ENCODE measurements at places on chromosomes 7 and 10.

- DNase-seq = no peak
Measured at GRCh38 chr7:36034020-36034419, 119.0 kb upstream of the EEPD1 start.

DNA sequence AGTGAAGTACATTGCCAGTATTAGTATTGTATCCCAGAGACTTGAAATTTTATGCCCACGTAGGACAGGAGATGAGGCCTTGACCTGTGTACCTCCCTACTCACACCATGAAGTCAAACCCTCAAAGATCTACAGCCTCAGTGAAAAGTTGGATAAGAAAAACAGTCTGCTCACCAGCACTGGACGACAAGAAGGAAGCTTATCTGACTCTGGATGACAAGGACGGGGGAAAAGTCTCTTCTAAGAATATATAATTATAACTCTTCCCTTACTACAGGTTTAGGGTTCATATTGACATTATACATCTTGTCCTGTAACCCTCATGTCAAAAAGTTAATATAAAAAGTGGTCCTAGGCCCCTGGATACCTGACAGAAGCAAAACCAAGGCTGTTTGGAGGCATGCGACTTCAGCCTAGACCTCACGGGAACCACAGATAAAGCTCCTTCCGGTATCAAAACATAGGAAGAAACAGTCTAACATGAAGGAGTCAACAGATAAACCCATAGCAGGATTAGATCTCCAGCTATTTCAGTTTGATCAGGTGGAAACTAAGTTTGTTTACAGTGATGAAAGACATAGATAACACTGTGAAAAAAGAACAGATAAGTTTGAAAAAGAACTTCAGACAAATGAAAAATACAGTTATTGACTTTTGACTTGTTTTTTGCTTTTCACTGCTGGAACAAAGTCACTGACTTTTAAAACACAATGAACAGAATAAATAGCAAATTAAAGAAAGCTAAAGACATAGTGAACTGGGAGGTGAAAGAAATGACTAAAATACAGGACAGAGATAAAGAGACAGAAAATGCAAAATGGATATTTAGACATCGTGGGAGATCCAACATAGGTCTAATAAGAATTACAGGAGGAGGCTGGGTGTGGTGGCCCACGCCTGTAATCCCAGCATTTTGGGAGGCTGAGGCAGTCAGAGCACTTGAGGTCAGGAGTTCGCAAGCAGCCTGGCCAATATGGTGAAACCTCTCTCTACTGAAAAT is 145.9 kb downstream of the PHTF2 start:
- no peak for DNase-seq

GRCh38 chr7:142899661-142900060 is 14.1 kb upstream of the TRPV6 start:
- no peak for DNase-seq

GRCh38 chr10:110323503-110323902 is 18.8 kb upstream of the SMNDC1 start:
- DNase-seq = no peak

- no peak for DNase-seq
Measured at GRCh38 chr7:71804256-71804655, 607.9 kb downstream of the CALN1 start.

GRCh38 chr10:126661356-126661755 is 9.1 kb downstream of the C10orf90 start:
- no peak for DNase-seq

DNA sequence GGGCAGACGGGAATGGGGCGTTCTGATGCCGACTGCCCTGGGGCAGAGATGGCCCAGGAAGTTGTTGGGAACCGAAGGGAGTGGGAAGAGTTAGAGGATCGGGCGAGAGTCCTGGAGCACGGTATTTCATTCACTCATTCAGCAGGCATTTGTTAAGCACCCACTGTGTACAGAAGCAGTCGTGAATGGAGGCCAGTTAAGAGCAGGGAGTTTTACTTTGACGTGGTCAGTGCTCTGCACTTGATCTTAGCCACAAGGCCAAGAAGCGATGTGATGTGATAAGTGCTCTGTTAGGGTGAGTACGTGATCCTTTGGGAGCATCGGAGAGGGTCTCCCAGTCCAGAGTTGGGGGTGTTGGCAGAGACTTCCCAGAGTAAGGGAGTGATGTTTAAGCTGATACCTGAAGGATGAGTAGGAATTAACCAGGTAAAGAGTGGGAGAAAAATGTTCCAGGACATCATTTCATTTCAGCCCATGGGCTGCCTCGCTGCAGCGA is 890 bp downstream of the ZFYVE27 start:
- no peak for DNase-seq

- no peak for DNase-seq
Measured at GRCh38 chr7:157284229-157285014, 52.4 kb upstream of the DNAJB6 start.

- no peak for DNase-seq
Measured at GRCh38 chr7:154853727-154854095, 149.2 kb downstream of the PAXIP1 start.

DNA sequence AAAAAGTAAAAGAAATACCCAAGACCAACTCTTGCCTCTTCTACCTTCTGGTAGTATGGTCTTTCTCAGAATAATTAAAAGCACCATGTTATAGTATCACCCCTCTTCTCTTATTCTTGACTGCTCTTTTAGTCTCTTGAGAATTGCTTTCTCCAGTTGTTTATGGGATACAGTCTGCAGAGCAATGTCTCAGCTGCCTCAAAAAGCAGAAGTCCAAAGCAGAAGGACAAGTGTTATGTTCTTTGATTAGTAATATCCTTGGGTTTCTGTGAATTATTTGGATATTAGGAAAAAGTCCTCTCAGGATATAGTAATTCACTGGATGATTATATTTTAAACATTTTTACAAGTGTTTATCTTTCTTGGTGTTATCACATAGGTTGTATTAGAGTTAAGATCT is 7.4 kb downstream of the TAS2R41 start:
- no peak for DNase-seq

- no peak for DNase-seq
Measured at GRCh38 chr7:113122744-113123143, 4.4 kb upstream of the SMIM30 start.

- DNase-seq = no peak
Measured at GRCh38 chr7:124106575-124106974, 73.7 kb upstream of the TMEM229A start.

GRCh38 chr7:129391546-129392171 is 42.6 kb upstream of the STRIP2 start:
- DNase-seq = no peak

- no peak for DNase-seq
Measured at GRCh38 chr7:103685646-103686045, 239.6 kb upstream of the SLC26A5 start.

DNA sequence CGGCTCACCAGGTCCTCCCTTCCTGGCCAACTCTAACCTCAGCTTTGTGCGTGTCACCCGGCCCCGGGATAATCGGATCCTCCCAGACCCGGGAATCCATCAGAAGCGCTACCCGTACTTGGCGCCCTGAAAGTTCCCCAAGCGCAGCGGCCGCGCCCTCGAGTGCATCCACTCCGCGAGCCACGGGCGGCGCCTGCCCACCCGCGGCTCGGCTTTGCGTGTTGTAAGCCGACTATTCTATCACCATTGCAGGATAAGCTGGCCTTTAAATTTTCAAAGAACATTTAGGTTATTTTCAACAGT is 35.7 kb upstream of the EBLN1 start:
- DNase-seq = no peak

GRCh38 chr7:577741-578370 is 58.2 kb upstream of the PDGFA start:
- DNase-seq = no peak

DNA sequence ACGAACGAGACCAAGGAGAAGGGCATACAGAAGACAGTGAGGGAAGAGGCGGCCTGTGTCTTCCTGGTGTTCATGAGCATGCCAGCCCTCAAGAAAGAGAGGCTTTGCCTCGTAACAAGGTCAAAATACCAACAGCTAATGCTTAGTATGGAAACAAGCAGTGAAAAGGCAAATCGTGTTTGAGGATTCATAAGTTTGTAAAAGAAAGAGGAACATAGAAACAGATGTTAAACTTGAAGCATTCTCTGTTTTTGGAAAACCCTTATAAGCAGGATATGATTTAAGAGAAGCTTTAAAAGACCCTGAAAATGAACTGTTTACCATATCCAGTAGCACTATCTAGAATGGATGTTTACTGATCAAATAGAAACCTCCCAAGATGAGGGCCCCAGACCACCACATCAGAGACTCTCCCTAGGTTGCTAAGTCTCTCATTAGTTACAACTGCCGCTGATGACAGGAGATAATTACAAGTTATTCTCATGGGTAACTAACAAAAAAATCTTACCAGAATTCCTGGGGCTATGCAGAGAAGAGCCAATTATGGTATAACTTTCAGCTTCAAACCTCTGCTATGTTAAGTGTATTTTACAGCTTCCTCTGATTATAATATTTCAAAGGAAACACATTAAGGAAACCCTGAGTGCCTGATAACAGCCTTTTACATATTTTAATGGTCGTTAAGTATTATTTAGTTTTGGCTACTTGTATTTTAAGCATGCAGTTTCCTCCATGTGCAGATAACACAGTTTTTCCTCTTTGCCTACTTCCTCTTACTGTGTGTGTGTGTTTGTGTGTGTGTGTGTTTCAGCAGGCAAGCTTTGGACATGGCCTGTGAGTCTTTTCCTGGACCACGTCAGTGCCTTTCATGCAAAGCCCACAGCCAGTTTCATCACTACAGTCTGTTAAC is 17.9 kb downstream of the JCAD start:
- DNase-seq = no peak

DNA sequence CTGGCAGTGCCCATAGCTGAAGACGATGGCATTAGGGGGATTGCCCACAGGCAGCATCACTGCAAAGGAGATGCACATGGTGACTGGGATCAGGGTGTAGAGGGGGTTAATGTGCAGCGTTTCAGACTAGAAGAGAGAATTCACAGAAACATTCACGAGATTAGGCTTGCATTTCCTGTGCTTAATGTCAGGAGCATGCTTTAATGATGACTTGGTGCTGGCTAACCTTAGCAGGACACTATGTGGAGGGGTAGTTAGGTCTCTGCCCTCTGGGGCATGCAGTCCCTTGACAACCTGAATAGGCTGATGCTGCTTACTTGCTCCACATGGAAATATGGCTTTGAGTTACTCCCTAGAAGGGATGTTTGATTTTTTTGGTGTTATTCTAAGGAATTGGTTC is 21.8 kb downstream of the STMP1 start:
- DNase-seq = no peak

DNA sequence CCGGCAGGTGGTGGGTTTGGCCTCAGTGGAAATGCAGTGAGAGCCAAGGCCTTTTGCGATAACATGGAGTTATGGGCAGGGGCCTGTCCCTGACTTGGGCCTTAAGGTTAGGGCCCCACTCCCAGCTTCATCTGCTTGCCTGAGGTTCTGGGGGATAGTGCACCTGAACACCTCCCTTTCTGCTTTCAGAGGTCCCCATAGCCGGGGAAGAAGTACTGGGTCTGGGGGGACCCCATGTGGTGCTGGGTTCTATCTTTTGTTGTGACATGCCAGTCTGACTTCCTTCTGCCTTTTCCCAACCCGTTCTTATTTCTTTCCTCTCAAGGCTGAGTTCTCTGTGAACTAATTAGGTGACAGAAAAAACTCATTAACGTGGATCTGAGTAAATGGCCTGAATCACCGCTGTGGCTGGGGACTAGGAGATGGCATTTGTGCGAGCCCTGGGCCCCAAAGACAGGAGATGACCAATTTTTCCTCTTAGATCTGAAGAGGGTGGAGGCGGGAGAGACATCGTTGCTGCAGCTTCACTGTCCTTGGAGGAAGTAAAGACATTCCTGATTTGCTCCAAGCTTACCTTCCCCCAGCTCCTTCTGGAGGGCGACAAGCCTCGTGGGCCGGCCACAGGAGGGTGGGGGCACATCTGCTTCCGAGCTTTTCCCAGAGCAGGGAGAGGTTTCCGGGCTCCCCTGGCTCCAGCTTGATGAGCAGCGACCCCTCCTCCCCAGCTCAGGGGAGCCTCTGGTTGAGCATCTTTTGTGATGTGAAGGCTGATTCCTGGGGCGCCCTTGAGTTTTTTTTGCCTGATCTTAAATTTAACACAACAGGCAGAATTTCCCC is 2.0 kb downstream of the AGAP3 start:
- DNase-seq = peak; percentile 20

GRCh38 chr7:102874166-102874829 is 38.5 kb upstream of the LRRC17 start:
- no peak for DNase-seq
